Mesothelial cell of epicardium (in vitro differentiated cells): ENCODE measurements at places on chromosomes 4 and X.
A peak's percentile ranks its signal among the peaks of the same experiment; 100 is the strongest.

DNA sequence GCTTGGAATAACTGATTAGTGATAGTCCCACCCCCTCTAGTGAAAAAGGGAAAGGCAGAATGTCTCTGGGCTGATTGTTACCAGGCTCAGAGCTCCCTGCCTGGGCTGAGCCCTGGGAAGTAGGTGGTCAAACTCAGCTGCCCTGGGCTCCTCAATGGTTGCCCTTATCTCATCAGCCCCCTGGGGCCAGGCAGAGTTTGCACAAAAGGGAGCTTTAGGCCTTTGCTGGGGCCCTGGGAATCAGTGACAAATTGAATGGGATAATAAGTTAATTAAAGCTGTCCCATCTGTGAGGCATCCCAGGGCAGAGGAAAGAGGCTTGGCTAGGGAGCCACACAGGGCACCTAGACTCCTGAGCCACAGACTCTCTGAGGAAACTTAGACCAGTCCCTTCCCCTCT is 89.0 kb downstream of the EFNB1 start:
- DNase-seq = no peak
- H3K4me3 ChIP-seq = no peak overlapping the region
- no peaks in the 10 kb centered on the region for H3K36me3 ChIP-seq
- peaks cover 8% of the 10 kb centered on the region for H3K4me1 ChIP-seq
- no peak overlapping the region for H3K27ac ChIP-seq

DNA sequence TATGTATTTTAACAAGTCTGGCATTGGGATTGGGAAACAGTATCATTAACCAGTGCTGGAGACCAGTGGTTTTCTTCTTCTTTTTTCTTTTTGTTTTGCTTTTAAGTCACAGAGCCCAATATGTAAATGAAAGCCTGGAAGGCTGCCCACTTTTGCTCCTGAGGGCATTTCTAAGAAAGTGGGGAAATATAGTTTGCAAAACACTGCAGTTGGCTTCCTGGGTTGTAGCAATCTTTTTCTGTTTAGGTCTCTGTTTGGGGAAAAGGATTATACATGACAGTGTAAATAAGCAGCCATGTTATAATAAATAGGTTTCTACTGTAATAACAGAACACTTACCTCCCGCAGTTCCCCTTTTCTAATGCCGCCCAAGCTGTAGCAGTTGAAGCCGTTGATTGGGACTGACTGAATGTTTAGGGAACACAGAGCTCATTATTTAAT is 105.5 kb downstream of the TMEM164 start:
- no peak overlapping the region for H3K27ac ChIP-seq
- no peaks in the 10 kb centered on the region for H3K4me1 ChIP-seq
- no peaks in the 10 kb centered on the region for H3K27me3 ChIP-seq
- no peaks in the 10 kb centered on the region for H3K36me3 ChIP-seq
- H3K4me3 ChIP-seq = no peak overlapping the region

GRCh38 chrX:68646421-68646820 is 1.0 kb upstream of the STARD8 start:
- no peak for DNase-seq
- no peaks in the 10 kb centered on the region for H3K27me3 ChIP-seq
- peaks cover 7% of the 10 kb centered on the region for H3K4me1 ChIP-seq
- H3K36me3 ChIP-seq = no peaks in the 10 kb centered on the region
- H3K27ac ChIP-seq = no peak overlapping the region
- H3K4me3 ChIP-seq = no peak overlapping the region

GRCh38 chr4:95118497-95118896 is 360.7 kb downstream of the BMPR1B start:
- no peak overlapping the region for H3K27ac ChIP-seq
- H3K4me1 ChIP-seq = peaks cover 10% of the 10 kb centered on the region
- H3K4me3 ChIP-seq = peak overlapping the region; percentile 20
- no peaks in the 10 kb centered on the region for H3K27me3 ChIP-seq
- DNase-seq = no peak

- no peak overlapping the region for H3K27ac ChIP-seq
- DNase-seq = no peak
- H3K27me3 ChIP-seq = no peaks in the 10 kb centered on the region
These were observed 47.6 kb downstream of the ADD1 start for GRCh38 chr4:2891294-2891693.

GRCh38 chr4:124640022-124640730 is 72.4 kb downstream of the ANKRD50 start:
- H3K27me3 ChIP-seq = no peaks in the 10 kb centered on the region
- no peak overlapping the region for H3K4me3 ChIP-seq
- H3K36me3 ChIP-seq = peaks cover 16% of the 10 kb centered on the region
- peaks cover 11% of the 10 kb centered on the region for H3K4me1 ChIP-seq
- H3K27ac ChIP-seq = no peak overlapping the region

GRCh38 chrX:133265331-133265730 is 47.2 kb upstream of the TFDP3 start:
- no peaks in the 10 kb centered on the region for H3K36me3 ChIP-seq
- H3K27me3 ChIP-seq = no peaks in the 10 kb centered on the region
- peak overlapping the region; percentile 89 for H3K27ac ChIP-seq
- peaks cover 34% of the 10 kb centered on the region for H3K4me1 ChIP-seq

DNA sequence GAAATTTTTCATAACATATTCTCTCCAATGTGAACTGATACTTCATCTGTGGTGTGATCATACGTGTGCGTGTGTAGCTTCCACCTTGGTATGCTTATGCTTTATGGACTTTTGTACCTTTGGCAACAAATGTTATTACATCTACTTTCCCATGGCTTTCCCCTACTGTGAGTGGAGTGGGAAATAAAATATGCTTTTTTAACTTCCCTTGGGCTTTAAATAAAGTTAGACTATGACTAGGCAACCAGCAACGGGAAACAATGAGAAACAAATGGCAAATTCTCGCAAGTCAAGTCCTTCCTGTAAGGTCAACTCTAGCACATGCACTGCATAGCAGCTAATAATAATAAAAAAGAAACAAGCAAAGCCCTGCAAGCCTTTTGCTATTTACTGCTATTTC is 205.0 kb upstream of the PDE5A start:
- H3K27me3 ChIP-seq = no peaks in the 10 kb centered on the region
- H3K36me3 ChIP-seq = no peaks in the 10 kb centered on the region
- no peak overlapping the region for H3K4me3 ChIP-seq
- DNase-seq = no peak
- H3K27ac ChIP-seq = no peak overlapping the region
- H3K4me1 ChIP-seq = peaks cover 10% of the 10 kb centered on the region

DNA sequence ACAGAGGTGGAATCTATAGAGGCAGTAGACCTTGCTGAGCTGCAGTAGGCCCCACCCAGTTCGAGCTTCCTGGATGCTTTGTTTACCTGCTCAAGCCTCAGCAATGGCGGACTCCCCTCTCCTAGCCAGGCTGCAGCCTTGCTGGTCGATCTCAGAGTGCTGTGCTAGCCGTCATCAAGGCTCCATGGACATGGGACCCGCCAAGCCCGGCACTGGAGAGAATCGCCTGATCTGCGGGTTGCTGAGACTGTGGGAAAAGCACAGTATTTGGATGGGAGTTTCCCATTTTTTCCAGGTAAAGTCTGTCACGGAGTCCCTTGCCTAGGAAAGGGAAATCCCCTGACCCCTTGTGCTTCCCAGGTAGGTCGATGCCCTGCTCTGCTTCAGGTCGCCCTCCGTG is 124.8 kb upstream of the KLF8 start:
- DNase-seq = no peak
- no peak overlapping the region for H3K4me3 ChIP-seq
- H3K27ac ChIP-seq = no peak overlapping the region
- H3K4me1 ChIP-seq = no peaks in the 10 kb centered on the region
- H3K36me3 ChIP-seq = peaks cover 9% of the 10 kb centered on the region

DNA sequence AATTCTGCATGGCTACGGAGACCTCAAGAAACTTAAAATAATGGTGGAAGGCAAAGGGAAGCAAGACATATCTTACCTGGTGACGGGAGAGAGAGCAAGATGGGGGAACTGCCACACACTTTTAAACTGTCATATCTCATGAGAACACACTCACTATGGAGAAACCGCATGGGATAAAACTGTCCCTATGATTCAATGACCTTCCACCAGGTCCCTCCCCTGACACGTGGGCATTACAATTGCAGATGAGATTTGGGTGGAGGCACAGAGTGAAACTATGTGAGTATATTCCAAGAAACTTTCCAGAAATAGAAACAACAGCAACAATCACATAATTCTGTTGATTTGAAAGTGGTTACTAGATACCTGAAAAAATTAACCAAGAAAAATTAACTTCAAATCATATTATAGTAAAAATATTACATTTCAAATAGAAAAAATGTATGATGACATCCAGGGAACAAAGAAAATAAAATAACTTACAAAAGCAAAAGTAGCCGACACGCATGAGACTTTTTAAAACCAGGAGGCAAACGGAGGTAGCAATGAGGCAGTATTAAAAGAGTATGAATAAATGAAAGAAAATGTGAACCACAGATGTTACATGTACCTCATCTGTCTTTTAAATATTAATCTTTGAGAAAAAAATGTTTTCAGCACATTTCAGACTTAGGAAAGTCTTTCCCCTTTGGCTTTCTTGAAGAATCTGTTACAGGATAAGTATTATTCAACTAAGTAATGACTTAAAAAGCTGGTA is 879.5 kb downstream of the TECRL start:
- H3K36me3 ChIP-seq = no peaks in the 10 kb centered on the region
- no peak for DNase-seq
- H3K4me3 ChIP-seq = no peak overlapping the region
- peaks cover 2% of the 10 kb centered on the region for H3K4me1 ChIP-seq
- no peak overlapping the region for H3K27ac ChIP-seq

DNA sequence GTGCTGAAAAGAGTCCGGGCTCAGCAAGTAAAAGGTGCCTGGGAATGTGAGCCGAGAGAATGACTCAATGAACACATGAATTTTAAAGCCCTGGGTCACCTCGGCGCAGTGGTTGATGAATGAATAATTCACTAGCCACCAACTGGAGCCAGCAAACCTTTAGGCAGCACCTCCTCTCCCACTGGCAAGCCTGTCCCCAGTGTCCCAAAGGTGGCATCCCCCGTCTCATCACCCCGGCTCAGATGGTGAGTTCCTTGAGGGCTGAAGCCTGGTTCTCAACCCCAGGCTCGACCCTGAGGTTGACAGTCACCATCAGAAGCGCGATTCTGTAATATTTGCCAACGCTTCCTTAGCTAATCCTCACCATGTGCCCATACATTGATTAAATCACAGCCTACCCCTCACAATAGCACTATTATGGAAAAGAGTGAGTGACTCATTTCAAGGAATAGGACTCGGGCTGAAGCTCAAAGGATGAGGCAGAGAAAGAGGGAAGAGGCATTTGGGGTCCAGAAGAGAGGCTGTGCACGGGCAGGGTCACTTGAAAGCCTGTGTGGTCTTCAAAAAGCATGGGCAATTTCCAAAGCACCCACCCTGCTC is 2.7 kb upstream of the CCNQ start:
- no peak overlapping the region for H3K27ac ChIP-seq
- no peaks in the 10 kb centered on the region for H3K36me3 ChIP-seq
- no peak for DNase-seq
- no peak overlapping the region for H3K4me3 ChIP-seq

DNA sequence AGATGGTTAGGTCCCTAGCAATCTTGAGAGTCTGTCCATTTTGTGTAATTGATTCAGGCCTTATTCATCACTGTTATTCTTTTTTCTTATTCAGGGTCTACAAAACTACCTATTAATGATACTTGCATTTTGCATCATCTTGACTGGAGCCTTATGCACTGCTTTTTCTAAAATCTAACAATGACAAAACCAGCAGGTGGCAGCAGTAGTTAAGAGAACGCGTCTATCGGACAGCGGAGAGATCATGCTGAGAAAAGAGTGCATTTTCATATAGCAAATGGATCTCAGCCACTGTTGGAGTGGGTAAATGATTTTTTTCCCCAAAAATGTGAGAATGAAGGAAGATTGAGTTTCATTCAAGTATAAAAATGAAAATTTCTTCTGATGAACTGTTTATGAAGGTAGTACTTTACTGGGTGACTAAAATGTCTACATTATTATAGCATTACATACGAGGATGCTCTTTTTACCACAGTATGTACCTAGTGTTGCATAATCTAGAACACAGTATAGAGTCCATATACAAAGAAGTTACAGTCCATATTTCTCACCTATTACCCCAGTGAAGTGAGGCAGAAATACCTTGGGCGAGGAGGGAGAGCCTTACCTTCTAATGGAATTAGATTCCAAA is 43.2 kb downstream of the TMEM144 start:
- H3K4me1 ChIP-seq = no peaks in the 10 kb centered on the region
- H3K4me3 ChIP-seq = no peak overlapping the region
- H3K36me3 ChIP-seq = no peaks in the 10 kb centered on the region

GRCh38 chrX:107102980-107103379 is 15.6 kb downstream of the RBM41 start:
- no peak overlapping the region for H3K27ac ChIP-seq
- H3K36me3 ChIP-seq = peaks cover 26% of the 10 kb centered on the region
- no peak for DNase-seq
- no peaks in the 10 kb centered on the region for H3K27me3 ChIP-seq
- no peak overlapping the region for H3K4me3 ChIP-seq

DNA sequence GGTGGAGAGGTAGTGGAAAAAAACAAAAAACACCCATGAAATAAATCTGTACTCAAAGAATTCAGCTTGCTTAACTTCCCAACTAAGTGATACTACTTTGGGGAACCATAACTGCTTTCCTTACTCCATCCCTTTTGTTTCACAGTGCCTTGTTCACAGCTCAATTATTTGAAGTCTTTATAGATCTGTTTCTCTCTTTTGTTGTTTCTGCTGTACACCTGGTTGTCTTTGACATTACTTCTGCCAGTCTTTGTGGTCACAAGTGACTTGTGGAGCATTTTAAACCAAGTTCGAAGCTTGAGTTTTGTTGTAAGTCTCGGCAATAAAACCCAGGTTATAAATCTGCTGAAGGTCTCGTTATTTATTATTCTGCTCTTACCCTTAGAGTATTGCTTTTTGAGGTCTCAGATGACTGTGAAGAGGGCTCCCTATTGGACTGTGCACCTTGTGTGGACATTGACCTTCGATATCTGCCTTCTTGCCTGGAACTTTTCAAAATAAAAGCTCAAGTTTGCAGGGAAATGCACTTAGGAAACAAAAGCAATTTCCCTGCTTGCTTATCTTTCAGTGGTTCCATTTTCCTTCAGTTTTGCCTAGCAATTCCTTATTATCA is 59.8 kb downstream of the ANK2 start:
- DNase-seq = no peak
- no peaks in the 10 kb centered on the region for H3K27me3 ChIP-seq
- H3K4me1 ChIP-seq = peaks cover 31% of the 10 kb centered on the region
- peak overlapping the region; percentile 66 for H3K27ac ChIP-seq

DNA sequence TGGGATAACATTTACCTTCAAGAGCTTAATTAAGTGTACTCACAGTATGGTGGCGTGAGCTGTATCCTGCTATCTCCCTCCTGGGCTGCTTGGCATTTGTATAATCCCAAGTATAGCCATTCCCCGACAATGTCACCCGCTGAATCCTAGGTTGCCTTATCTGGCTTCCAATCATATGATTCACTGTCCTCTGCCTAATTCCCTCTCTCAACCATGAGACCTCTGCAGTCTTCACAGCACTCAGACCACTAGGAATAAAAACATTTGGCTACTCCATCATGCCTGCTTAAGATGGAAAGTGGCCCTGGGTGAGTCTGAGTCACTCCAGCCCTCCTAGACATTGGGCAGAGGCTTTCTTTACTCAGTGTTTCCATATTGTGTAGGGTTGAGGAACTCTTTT is 28.9 kb upstream of the WDFY3 start:
- H3K4me1 ChIP-seq = no peaks in the 10 kb centered on the region
- H3K27ac ChIP-seq = no peak overlapping the region
- H3K4me3 ChIP-seq = no peak overlapping the region
- H3K27me3 ChIP-seq = peaks cover 3% of the 10 kb centered on the region
- no peak for DNase-seq
- no peaks in the 10 kb centered on the region for H3K36me3 ChIP-seq
